Ovary (tissue), 10 donors: ENCODE measurements at places on chromosomes 1 and 21.

GRCh38 chr1:110717179-110717578, 42.4 kb upstream of the KCNA3 start:
- DNase-seq = no peak

DNA sequence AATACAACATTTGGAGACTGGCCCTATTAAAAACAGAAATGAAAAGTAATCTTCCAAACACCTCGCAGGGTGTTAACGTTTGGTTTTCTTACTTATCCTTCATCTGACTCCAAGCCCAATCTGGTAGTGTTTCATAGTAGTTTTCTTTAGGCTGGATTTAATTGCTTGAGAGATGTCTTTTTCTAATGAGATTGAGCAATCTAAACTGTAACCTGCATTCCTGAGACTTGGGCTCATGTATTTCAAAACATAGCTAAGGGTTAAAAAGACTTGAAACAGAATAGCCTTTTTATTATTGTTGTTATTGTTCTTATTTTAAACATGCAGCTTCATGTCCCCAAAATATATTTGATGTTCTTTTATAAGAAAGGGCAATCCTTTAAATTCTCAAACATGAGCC, 278.9 kb downstream of the TGFB2 start:
- no peak for DNase-seq

DNA sequence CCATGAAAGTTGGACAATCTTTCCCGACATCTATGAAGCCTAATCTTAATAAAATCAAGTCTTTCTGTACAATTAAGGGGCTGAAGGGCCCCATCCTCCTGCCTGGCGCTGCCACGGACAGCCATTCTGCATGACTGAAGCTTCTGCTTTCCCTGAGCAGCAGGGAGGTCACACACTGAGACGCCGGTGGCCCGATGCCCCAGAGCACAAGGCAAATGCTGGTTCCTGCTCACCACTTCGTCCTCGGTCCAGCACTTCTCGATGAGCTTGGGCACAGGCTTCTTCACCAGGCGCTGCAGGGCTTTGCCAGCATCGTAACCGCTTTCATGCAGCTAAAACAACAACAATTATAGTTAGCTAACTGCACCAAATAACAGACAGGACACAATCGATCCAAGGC, 147.8 kb downstream of the SLC45A1 start:
- DNase-seq = no peak

DNA sequence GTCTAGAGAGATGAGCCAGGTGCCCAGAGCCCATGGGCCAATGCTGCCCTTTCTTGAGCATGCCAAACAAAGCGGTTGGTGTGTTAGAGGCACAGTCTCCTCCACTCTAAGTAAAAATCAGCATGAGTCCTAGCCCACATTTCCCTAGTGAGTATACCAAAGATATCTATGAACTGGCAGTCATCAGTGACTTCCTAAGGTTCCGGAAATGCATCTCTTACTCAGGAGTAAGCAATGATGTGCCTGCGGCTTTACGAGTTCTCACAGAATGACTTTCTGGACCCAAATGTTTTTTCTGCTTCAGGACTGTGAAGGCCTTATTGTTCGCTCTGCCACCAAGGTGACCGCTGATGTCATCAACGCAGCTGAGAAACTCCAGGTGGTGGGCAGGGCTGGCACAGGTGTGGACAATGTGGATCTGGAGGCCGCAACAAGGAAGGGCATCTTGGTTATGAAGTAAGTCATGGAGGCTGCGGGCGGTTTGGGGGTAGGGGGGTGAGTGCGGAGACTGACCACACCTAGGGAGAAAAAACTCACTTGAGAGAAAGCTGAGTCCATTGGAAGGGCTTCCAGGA, 9.2 kb downstream of the PHGDH start:
- no peak for DNase-seq

DNA sequence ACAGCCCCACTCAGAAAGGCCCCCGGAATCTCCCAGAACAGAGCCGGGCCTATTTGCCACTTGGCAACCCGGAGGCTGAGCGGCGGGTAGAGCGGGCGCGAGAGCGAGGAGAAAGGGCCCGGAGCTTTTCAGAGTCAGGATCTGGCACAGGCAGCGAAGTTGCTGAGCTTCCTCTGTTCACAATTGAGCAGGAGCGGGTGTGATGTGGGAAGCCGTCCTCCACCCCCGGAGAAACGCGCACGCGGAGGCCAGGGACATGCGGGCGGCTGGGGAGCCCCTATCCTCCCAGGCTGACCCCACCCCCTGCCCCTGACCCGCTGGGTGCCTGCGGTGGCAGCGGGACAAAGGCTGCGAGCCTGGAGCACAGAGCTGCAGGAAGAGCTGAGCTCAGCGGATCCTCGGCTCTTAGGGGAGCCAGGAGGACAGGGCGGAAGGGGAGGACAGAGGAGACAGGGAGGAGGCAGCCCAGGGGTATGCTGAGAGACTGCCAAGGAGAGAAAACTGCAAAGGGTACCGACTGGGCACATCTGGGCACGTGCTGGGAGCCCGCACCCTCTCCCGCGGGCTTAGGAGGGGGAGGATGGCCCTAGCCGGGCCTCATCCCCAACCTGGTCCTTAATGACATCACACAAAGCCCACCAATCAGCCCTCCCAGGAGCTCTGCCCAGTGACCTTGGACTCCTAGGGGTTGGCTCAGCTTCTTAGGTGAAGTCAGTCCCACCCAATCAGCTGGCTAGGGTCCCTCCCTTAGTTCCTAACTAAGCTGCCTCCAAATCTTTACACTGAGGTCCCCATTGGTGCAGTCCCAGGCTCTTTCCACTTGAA, 9.3 kb downstream of the KIF21B start:
- no peak for DNase-seq

- DNase-seq = no peak
These were observed 12.8 kb downstream of the OTUD7B start for GRCh38 chr1:149997585-149998262.

DNA sequence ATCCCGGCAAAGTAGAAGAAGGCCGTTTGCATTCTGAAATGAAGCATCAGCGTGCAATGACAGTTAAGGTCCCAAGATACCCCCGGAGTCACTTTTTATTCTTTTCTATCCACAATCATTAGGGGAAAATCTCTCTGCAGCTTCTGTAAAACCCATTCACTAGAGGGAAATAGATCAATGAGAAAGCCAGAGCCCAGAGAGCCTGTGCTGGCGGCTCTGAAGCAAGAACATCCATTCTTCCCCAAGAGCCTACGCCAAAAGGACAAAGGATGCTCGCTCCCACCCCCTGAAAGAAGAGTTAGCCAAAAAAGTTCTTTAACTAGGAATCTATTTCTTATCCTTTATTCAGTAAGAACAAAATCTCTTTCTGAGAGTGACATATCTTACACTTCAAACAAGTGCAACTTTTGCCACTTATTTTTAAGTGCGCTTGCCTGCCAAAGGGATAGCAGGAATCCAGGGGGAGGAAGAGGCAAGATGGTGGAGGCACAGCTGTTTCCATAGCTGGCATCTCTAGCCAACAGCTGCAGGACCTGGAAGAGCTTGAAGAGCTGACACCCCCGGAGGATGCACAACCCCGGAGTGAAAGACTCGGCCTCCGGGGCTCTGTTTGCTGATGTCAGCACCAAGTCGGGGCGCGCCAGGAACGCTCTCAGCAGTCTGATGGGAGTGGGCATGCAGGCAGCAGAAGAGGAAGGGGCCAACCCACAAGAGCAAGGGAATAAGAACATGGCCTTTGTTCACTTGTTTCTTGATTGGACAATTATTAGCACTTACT, 68.7 kb downstream of the KCNN3 start:
- no peak for DNase-seq
